Spleen (tissue), 13 donors: ENCODE measurements at places on chromosomes 5 and 9.

DNA sequence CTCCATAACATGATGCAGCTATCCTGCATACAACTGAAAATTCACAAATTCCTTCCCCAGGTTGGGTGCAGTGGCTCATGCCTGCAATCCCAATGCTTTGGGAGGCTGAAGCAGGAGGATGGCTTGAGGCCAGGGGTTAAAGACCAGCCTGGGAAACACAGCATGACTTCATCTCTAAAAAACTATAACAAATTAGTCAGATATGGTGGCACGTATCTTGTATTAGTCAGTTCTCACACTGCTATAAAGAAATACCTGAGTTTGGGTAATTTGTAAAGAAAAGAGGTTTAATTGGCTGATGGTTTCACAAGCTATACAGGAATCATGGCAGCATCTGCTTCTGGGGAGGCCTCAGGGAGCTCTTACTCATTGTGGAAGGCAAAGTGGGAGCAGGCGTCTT lies 56.4 kb upstream of the DAPK1 start:
- DNase-seq = no peak

- no peak for DNase-seq
These were observed 449.8 kb downstream of the ISL1 start for GRCh38 chr5:51832934-51833470.

DNA sequence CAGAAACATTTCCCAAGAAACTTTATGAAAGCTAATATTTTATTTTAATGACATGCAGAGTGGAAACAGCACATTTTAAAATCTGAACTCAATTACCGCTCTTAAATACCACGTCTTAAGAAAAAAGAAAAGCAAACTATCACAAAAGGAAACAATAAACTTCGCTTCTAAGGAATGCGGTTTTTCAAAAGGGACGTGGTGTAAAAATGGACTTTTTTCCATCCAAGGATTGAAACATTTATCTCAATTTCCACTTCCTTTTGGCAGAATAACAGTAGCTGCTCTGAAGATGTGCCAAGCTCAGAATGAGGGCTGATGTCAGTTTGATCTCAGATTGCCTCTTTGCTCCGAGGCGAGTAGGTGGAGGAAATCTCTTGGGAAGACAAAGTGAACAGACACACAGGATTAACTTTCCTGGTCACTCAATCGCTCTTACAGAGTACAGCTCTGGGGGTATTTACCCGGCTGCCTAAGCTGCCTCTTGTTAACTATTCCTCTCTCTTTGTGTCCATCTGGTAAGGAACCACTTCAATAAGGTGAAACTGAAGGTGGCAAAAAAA lies 158.5 kb downstream of the TRPM6 start:
- DNase-seq = no peak

DNA sequence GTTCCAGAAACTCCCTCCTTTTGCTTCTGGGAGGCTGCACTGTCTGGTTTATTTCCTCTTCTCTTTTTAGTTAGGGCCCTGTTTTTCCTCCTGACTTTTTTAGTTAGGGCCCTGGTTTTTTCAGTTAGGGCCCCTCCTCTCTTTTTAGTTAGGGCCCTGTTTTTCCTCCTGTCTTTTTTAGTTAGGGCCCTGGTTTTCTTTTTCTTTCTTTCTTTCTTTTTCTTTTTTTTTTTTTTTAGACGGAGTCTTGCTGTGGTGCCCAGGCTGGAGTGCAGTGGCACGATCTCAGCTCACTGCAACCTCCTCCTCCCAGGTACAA lies 15.1 kb downstream of the GSN start:
- no peak for DNase-seq

GRCh38 chr5:180600554-180601041 lies 9.3 kb upstream of the SCGB3A1 start:
- DNase-seq = peak; percentile 52

GRCh38 chr9:132381966-132382541 lies 24.6 kb downstream of the TTF1 start:
- peak; percentile 77 for DNase-seq

DNA sequence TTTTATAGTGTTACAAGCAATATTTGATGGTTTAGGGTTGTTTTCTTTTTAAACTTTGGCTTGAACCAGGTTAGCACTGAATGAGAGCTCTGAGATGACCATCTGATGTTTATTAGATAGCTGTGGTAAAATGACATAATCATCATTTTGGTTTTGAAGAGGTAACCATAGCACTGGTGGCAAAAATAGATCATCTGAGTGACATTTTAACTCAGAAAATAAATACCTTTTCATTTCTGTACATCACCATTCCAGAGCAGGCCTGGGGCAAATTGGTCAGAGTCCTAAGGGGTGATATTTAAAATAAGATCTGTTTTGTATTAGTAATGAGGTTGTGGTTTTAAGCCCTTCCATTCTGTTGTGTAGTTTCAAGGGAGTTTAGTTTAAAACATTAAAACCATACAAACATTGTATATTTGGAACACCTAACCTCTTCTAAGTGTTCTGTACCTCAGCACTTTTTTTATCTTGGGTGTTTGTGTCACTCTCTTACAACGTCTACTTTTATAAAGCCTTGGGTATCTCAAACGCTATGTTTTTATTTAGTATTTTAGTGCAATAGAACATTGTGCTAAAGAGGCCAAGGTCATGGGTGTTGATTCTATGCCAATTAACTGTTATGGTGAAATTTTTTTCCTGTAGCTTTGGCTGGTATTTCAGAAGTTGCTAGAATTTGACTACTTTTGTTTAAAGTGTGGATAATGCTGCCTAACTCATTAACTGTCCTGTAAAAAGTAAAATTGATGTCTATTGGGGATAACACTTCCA lies 166.1 kb downstream of the CD180 start:
- no peak for DNase-seq

DNA sequence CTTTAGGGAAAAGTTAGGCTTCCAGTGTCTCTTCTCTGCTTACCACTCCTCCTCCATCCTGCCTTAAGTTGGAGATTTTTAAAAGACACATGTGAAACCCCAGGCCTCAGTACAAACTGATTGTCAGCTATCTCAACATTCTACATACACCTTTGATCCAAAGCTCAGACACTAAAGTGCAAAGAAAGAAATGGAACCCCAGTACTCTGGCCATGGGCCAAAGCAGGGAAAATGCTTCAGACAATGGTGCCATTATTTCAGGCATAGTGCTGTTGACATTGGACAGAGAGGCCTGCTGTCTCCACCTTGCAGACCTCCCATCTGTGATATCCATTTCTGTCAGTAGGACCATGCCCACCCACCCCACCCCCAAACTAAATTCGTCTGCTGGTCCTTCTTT lies 49.1 kb downstream of the G3BP1 start:
- no peak for DNase-seq

- DNase-seq = no peak
These were observed 202.8 kb downstream of the CWC27 start for GRCh38 chr5:64971513-64971912.

- DNase-seq = peak; percentile 85
These were observed 79.0 kb downstream of the TLR4 start for GRCh38 chr9:117782931-117783788.

DNA sequence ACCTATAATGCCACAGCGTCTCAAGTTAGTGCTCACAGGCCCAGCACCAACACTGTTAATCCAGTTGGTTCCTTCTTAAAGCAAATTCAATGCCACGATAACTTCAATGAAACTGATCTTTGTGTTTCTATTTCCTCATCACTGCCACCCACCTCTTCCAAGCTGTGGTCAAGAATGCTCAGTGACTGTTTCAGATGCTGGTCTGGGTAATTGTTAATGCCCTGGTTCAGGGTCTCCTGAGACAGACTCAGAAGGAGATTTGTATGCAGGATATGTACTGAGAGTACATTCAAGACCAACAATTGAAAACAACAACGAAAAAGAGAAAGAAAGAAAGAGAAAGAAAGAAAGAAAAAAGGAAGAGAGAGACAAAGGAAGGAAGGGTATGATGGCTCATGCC lies 505.3 kb downstream of the TLE4 start:
- no peak for DNase-seq

DNA sequence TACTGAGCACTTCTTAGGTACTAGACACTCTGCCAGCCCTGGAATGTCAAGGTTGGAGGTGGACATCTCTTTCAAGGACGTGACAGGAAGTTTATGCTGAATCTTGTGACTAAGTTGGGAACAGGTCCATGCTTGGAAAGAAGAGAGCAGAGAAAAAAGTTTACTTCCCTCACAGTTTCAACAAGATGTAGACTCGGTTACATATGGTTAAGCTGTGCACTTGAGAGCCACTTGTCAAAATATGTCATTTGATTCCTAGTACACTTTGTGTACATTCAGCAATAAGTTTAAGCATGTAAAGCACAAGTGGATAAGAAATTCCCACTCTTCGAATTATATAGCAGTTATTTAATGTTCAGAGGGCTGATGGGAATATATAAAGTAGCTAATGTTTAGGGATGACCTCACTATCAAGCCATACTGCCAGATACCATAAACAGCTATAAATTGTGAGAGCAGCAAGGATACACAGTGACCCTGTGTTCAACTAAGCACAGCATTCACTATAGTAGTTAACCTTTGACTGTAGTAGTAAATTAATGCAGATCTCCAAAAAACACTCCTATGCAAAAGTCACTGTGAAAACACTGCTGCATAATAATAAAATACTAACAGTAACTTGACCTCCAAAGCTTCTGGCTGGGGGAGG lies 1944.6 kb upstream of the WWC1 start:
- no peak for DNase-seq
